ENCODE measurements at places on chromosomes 13 and 19.

DNA sequence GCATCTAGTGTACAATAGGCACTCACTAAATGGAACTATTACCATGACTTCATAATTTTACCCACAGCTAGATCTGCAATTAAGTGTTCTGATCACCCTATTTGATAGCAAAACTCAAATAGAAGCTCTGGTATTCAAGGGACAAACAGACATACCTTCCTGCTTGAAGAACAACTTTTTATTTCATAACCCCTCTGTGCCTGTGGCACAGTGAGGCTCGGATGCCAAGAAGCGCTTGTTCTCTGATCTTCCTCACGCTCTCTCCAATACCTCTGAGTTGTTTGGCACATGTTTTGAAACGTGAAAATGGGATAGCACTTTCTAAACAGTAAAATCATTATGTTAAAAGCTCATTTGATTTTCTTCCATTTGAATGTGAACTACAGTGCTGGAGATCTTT is 232.0 kb downstream of the KLF5 start:
- no peak for DNase-seq

DNA sequence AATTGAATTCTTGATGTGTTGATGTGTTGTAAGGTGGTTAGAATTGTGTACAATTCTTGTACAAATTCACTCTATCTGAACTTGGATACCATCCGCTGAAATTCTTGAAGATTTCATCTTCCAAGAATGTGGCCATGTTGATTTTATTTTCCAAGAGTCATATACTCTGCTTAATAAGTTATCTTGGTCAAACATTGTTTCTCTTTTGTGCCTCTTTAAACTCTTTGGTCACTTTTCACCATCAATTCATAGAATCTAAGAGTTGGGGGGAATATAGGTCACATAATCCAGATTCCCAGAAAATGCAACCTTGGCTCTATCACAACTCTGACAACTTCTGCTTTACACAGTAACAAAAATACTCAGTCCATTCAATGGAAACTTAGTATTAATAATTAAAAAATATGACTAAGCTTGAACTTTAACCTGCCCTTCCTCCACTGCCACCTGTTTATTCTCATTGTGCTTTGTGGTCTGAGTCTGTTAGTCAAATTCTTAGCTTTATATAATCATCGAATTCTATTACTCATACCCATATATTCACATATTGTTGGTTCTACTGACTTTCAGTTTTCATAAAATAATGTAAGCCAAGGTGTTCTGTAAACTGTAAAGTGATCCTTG is 373.2 kb downstream of the LMO7 start:
- DNase-seq = no peak

DNA sequence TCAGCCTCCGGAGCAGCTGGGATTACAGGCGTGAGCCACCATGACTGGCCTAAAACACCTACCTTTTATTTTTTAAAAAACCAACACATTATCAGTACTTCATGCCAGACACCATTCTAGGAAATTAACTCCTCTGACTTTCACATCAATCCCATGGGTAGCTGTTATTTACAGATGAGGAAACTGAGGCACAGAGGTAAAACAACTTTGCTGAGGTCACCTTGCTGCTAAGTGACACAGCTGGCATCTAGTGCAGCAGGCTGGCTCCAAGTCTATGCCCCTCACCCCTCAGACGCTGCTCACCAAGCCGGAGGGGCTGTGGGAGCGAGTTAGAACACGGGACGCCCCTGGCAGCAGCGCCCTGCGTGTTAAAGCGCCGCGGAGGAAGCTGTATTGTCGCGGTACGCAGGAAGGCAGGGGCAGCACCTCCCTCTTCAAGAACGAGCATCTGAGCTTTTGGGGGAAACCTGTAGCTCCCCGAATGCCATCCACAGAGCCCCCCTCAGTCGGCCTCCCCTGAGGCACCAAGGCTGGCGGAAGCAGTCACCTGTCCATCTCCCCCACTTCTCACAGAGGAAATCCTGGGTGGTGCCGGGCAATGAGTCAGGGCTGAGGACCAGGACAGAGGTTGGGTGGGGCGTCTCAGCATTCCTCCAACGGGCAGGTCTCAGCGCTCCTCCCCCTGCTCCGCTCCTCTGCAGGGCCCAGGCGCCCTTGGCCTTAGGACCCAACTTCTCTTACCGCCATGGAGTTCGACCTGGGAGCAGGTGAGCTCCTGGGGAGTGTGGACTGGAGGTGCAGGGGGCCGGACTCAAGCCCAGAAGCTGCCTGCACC is at the start of gene C19orf33:
C19orf33 (plus strand) TSS at position 735 of the 835 bp plus-strand sequence; CDS start at position 746, 11 bp downstream.
- no peak for DNase-seq

DNA sequence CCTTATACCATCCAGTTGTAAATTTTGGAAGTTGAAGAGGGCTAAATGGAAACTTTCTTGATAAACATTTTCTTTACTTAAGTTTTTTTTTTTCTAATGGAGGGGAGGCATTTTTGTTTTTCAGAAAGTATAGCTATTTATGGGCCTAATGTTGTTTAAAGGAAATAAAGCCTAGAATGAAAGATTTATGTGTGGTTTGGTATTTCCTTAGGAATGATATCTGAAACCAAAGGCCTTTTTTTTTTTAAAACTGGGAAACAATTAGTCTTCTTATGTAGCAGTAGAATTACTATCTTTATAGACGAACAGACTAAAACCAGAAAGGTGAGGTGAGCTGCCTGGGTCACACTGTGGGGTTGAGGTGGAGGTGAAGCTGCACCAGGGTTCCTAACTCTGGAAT is 80.1 kb downstream of the ESD start:
- no peak for DNase-seq

GRCh38 chr19:34128558-34129250 is 43.6 kb upstream of the LSM14A start:
- no peak for DNase-seq

GRCh38 chr13:96089749-96090239 is at the start of gene HS6ST3:
Gene HS6ST3, plus strand, starts transcription at chr13:96090107.
- DNase-seq = peak; percentile 40

DNA sequence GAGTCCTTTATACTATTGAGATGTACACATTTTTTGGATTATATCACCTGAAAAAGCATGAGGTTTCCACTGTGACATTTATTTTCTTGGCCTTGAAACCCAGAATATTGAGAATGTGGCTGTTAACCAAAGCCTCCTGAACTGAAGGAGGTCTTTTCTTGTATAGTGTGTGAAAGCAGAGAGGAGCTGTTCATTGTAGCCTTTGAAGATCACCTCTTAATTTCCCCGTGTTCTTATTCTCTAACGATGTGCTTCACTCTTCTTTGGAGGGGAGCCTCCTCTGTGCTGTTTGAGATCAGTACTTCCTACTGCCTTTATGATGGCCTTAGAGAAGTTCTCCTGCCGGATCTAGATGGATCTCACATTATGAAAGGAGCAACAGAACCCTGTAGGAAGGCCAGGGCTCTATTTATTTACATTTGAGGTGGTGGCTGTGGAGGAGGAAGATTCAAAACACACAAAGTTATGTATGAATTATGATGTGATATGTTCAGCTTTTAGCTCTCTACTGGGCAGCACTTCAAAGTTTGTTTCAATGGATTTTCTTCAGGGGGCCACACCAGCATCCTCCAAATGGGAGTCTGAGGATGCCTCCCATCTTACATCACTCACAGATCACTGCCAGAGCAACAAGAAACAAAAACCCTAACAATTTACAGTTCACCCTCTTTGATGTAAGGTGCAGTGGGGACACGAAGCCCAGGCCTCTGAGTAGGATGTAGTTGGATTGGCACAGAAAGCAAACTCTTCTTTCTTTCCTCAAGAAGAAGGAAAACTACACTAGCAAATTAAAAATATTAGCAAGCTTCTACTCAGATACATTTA is 322.3 kb downstream of the DLEU7 start:
- no peak for DNase-seq

GRCh38 chr19:12939975-12940423 is 1.6 kb downstream of the CALR start:
- DNase-seq = no peak

GRCh38 chr19:44176590-44176989 is 11.7 kb downstream of the ZNF226 start:
- no peak for DNase-seq

DNA sequence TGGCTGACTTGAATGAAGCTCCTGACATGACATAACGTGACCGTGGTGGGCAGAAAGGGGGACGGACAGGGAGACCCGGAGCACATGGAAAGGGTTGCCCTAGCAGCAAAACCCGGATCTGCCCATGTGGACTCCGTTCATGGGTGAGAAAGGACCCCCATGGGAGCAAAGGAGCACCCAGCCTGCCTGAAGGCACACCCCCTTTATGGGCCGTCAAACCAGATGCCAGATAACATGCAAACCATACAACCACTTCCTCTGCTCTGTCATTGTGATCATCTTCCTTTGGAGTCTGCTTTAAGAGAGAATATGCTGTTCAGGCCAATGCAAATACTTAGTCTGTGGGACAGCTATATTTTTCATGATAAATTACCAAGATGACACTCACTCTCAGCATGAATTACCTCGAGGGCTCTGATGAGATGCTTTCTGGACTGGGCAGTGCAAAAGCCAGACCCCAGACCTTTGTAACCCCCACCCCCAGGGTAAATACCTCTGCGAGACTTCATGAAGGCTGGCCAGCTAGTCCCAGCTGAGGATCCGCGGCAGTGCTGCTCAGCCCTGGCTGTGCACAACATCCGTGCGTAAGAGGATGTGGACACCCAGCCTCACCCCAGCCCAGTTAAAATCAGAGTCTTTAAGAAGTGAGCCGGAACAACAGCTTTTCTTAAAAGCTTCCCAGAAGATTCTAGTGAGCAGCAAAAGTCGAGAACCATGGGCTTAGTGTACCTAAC is 126.6 kb downstream of the USP12 start:
- no peak for DNase-seq

DNA sequence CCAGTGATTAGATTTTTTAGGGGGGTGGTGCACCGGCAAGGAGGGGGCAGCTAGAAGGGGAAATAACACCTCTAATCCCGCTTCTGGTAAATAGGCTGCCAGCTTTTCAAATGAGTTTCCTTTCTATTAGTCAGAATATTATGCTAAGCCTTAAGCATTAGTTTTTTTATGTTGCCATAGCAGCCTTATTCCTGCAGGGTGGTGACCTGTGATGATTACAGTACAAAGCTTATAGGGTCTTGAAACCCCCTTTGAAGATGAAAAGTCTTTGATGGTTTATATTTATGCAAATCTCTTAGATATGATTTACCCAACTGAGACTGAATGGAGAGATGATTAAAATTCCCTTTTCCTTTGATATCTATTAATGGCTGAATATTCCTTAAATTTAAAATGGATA is 109.8 kb downstream of the ZIC5 start:
- DNase-seq = no peak

GRCh38 chr19:17807731-17808316 is 12.9 kb downstream of the B3GNT3 start:
- no peak for DNase-seq

GRCh38 chr19:920051-920864 is 3.1 kb downstream of the KISS1R start:
- no peak for DNase-seq

GRCh38 chr19:49486710-49487276 is 615 bp upstream of the RPL13A start:
- DNase-seq = no peak

DNA sequence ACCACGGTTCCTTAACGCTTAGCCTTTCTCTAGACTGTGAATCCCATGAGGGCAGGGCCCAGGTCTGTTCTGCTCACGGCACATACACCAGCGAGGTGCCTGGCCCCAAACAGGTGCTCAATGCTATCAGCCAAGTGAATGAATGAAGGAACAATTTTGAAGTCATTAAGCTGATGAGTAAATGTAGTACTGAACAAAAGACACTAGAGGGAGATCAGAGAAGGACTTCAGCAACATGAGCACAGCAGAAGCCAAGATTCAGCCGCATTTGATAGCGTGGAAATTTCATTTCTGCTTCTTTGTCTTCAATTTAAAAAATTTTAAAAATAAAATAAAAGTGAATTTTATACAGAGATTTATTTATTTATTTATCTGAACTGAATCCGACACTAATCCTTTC is 20.1 kb upstream of the MYO16 start:
- no peak for DNase-seq

GRCh38 chr13:28474491-28475134 is 20.3 kb downstream of the FLT1 start:
- no peak for DNase-seq

DNA sequence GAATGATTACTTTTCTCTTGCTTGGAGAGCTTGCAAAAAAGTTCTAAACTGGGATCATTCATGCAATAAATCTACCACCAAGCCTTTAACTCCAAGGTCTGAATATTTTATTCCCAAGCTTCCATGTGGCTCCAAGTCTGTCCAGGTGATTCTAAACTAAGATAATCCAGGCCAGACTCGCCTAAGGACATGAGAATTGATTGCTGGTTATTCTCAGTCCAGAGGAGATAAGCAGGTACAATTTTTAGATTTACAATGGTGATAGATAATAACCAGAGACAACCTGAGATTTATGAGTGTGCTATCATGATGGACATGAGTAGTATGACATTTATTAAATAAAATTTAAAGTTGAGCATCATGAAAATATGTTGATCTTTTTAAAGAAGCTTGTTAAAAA is 156.5 kb upstream of the SPRY2 start:
- no peak for DNase-seq

Data from NCI-H510A (cell line).